GM23248 (cell line): ENCODE measurements at places on chromosomes 16 and 17. TPM values are rescaled to one million over a fixed set of nuclear protein-coding genes. Genes with fewer than 3 reads are reported as not detected.

The CCDC144A gene
- 0.03 and 0.24 TPM in 2 replicates for polyA plus RNA-seq

The ARHGAP23 gene
- 5.3 and 6.6 TPM in 2 replicates for polyA plus RNA-seq

The PRSS8 gene
- not detected in 2 replicates for polyA plus RNA-seq

The VPS9D1 gene
- 4.8 and 5.6 TPM in 2 replicates for polyA plus RNA-seq
